ENCODE measurements at places on chromosomes 11 and 22. TPM values are rescaled to one million over a fixed set of nuclear protein-coding genes. Genes with fewer than 3 reads are reported as not detected.

UPB1 gene
- 2.7 TPM for total RNA-seq

ZBTB3 gene
- 6.2 TPM for total RNA-seq

DNA sequence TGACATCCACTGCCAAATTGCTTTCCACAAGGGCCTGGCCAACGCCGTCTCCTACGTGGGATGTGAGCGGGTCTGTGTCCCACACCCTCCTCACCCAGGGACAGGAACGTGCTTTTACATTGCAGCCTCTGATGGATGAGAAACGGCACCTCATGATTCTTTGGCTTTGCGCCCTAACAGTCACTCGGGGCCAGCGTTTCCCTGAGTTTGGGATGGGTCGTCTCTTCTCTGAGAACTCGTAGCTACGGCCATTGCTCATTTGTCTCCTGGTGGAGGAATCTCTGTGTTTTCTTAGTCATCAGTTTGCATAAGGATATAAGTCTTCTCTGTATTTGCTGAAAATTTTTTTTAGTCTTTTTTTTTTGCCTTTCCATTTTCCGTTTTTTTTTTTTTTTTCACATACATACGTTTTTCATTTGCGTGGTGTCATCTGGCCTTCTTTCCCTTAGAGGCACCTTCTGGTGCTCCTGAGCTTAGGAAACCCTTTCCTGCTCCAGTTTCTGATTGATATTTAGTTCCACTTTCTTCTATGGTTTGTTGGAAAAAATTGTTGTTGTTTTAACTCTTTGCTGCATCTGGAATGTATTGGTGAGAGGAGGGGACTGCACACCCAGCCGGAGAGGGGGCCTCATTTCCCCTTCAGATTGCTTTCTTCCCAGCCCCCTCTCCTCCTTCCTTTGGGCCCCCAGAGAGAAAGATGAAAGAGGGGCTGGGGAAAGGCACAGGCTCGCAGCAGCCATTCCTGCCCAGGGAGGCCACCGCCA is 12.0 kb downstream of the TNNT3 start:
- no peak overlapping the region for H3K4me3 ChIP-seq
- H3K36me3 ChIP-seq: no peaks in the 10 kb centered on the region
- no peaks in the 10 kb centered on the region for H3K4me1 ChIP-seq
- no peak for DNase-seq
- no peaks in the 10 kb centered on the region for H3K27me3 ChIP-seq

DNA sequence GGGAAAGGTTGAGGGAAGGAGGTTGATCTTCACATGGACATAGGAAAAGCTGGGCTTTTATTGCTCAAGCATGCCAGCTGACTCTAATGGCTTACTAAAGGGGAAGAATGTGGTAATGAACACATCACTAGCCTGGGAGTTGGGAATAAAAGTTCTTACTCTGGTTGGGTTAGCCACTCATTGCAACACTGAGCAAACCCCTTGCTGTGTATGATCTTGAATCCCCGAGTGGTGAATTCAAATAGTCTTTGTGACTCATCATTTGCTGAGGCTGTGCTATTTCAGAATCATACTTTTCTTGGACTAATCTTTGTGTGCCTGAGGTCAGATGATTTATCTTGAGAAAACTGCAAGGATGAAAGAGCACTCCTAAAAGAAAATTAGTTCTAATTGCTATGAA is 304.1 kb upstream of the ANO5 start:
- peaks cover 2% of the 10 kb centered on the region for H3K4me1 ChIP-seq
- no peak overlapping the region for H3K27ac ChIP-seq
- H3K27me3 ChIP-seq: no peaks in the 10 kb centered on the region
- no peak for DNase-seq
- no peak overlapping the region for H3K4me3 ChIP-seq

DNA sequence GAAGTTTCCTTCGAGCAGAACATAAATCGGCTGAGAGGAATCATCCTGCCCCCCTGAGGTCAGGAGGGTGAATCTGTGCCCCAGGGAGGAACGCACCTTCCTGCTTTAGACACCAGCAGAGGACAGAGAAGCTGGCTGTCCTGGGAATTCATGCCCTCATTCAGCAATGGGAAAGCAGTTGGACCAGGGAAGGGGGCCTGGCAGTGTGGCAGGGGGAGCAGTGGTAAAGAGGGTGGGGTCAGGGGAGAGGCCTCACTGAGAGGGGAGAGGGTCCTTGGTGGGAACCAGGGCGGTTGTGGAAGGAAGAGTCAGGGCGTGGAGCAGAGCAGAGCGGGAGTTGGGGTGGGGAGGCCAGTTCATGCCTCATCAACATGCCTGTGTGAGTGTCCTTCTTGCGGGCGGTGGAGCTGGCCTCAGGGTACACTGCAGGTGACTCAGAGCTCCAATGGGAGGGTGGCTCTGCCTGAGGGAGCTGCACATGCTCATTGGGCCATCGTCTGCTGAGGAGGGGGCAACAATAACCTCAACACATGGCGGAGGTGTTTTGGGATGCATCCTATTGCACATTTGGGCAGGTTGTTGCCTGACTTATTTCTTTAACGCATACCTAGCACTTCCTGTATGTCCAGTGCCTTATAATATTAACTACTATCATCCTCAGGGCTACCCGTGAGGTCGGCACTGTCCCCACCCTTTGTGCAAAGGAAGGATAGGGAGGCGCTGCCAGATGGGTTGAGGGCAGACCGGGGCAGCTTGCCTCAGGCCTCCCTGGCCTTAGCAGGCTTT is 23.2 kb downstream of the MED15 start:
- no peaks in the 10 kb centered on the region for H3K27me3 ChIP-seq
- peaks cover 57% of the 10 kb centered on the region for H3K4me1 ChIP-seq

Measured in thoracic aorta (tissue), 2 donors.